Right forelimb (tissue), 1 donor: ENCODE measurements at places on chromosomes 3 and 15.

DNA sequence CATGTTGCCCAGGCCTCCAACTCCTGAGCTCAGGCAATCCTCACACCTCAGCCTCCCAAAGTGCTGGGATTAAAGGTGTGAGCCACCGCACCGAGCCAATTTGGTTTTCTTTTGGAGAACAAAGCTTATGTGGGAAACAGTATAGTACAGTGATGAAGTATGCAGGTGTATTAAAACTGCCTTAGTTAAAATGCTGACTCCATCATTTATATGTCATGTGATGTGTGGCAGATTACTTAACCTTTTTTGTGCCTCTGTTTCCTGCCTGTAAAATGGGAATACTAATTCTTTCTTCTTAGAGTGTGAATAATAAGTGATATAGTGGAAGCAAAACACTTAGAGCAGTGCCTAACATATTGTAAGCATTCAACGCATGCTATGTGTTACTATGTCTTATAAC lies 48.0 kb upstream of the TEX55 start:
- no peak for DNase-seq

GRCh38 chr3:46970391-46971091 lies 6.0 kb downstream of the CCDC12 start:
- no peak for DNase-seq

GRCh38 chr3:134597390-134597970 lies 53.3 kb downstream of the KY start:
- DNase-seq: no peak

DNA sequence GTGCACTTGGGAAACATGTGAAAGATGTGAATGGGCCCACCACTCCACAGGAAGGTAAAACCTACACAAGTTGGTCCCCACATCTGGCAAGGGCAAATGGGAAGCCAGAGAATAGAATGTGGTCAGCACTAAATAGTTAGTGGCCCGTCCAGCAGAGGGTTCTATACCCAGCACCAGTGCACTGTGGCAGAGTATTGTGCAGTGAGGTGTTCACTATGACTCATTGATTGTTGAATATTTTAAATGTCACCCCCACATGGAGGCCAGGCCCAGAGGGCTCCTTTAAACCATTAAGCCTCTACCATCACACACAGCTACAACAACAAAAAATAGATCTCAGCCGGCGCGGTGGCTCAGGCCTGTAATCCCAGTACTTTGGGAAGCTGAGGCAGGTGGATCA lies 11.7 kb downstream of the FRMD5 start:
- DNase-seq: no peak

GRCh38 chr3:113143353-113143752 lies 68.0 kb upstream of the BOC start:
- DNase-seq: no peak

- no peak for DNase-seq
These were observed 296 bp downstream of the TPRA1 start for GRCh38 chr3:127590282-127590592.
